Activated naive CD4-positive, alpha-beta T cell (primary cell): ENCODE measurements at places on chromosomes 2 and 18.

GRCh38 chr18:9766740-9767139 lies 58.6 kb downstream of the RAB31 start:
- no peak for DNase-seq

DNA sequence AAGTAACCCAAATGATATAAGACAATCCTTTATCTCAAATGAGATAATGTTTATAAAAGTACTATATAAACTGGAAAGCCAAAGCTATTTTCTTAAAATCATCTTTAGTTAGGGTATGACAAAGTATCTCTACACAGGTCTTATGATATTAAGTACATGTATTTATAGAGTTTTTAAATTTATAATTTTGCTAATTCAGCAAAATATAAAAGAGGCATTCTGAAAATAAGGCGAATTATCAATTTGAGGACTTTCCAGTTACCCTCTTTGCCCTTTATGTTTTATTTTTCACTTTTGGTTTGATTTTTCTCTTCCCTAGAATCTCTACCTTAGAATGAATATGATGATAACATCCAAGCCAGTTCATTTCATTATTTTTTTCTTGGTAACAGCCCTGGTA lies 115.2 kb downstream of the ZNF521 start:
- no peak for DNase-seq

- DNase-seq, result no peak
Observed at GRCh38 chr2:170887496-170887895, 41.6 kb upstream of the GORASP2 start.

GRCh38 chr2:199329466-199329865 lies 128.3 kb downstream of the SATB2 start:
- DNase-seq, result no peak

- DNase-seq, result no peak
Observed at GRCh38 chr2:54648256-54648655, 75.2 kb upstream of the EML6 start.

GRCh38 chr18:44715245-44715644 lies 34.6 kb downstream of the SETBP1 start:
- DNase-seq, result no peak

GRCh38 chr18:62716619-62717168 lies 1.4 kb downstream of the PHLPP1 start:
- peak; percentile 23 for DNase-seq

DNA sequence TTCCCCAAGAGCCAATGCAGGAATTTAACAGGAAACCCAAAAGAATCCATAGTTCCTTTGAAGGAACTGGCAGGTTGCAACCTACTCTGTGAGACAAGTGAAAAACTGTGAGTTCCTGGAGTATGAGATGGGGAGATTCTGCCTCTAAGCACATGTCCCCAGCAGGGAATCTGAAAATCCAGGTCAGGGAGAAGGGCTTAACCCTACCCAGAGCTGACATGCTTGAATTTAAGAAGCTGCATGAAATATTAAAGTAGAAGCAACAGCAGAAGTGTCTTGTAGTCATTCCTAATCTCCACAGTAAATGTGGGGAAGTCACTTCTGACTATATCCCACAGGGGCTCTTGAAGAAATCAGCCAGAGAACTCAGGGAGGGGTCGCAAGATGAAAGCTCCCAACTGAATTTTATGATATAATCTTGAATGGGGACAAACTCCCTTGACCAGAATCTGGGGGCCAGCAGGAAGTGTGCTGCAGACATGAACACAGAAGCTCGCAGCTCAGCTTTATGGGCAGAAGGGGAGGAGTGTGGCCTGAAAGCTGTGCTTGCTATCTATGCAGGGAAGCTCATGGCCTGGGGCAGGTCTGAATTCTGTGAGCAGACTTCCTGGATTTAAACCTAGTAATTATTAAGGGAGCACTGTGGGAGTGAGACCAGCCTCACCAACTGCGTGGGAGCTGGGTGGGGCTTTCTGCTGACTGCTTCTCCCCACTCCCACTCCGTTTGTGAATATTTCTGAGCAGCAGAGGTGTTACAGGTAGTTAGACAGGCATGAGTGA lies 184.1 kb upstream of the KYNU start:
- no peak for DNase-seq

GRCh38 chr2:120779781-120780283 lies 44.2 kb downstream of the GLI2 start:
- DNase-seq, result no peak

GRCh38 chr18:50138181-50139064 lies 56.5 kb downstream of the MYO5B start:
- DNase-seq, result no peak

GRCh38 chr2:176924909-176925534 lies 287.6 kb upstream of the HNRNPA3 start:
- DNase-seq, result no peak

DNA sequence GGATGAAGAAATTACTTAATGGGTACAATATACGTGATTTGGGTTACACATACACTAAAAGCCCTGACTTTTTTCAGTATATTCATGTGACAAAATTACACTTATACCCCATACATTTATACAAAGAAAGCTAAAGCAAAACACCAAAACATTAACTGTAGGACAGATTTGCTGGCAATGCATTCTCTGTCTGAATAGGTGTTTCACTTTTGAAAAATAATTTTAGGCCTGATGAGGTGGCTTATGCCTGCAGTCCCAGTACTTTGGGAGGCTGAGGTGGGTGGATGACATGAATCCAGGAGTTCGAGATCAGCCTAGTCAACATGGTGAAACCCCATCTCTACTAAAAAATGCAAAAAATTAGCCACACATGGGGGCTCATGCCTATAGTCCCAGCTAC lies 301.5 kb upstream of the FAM98A start:
- no peak for DNase-seq

DNA sequence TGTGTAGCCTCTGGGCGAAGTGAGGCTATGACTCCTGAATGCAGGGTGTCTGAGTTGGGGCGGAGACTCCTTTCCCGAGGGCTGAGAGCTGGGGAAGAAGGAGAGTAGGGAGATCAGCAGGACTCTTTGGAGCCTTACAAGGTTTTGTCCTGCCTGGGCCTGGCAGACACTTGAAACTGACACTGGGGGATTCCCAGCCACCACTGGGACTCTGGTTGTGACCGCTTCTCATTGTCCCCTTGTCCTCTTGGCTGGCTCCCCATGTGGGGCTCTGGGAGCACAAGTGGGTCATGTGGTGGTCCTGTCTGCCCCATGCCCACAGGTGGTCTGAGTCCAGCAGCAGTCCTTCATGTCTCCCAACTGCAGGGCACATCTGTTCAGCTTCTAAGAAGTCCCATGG lies 78.2 kb upstream of the MGAT4A start:
- DNase-seq, result no peak

DNA sequence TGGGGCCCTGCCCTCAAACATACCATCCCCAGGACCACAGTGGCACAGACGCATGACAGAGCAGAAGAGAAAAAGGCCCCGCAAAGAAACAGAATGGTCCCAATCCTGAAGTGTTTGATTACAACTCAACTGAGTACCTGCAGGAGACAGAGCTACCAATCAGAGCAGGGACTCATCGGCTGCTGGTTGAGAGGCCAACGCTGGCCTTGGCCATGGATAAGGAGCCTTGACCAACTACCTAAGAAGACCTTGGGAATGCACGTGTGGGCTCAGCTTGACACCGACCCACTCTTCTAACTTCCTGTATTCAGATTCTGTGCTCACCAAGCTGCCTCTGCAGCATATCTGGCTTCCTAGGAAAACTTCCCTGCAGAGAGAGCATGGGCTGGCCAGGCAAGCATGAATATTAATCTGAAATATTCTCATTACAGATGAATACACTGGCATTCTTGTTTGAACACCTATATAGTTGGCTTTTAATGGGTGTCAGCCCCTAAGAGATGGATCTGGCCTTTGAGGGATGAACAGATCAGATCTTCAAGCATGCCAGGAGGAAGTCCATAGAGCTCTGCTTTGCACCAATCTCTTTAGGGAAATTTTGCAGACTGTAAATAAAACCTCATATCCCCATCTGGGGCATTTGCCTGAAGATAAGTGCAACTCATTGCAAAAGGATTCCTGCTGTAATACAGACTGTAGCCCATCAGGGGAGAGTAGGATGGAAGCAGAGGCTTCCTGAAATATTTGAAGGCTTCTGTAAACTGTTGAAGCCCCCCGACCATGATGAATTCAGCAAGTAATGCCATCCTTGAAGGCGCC lies 135.4 kb downstream of the BCL2 start:
- DNase-seq, result no peak

- DNase-seq, result no peak
Observed at GRCh38 chr18:46141199-46141598, 37.0 kb downstream of the HAUS1 start.

- no peak for DNase-seq
Observed at GRCh38 chr2:121202541-121203310, 82.3 kb downstream of the TFCP2L1 start.

DNA sequence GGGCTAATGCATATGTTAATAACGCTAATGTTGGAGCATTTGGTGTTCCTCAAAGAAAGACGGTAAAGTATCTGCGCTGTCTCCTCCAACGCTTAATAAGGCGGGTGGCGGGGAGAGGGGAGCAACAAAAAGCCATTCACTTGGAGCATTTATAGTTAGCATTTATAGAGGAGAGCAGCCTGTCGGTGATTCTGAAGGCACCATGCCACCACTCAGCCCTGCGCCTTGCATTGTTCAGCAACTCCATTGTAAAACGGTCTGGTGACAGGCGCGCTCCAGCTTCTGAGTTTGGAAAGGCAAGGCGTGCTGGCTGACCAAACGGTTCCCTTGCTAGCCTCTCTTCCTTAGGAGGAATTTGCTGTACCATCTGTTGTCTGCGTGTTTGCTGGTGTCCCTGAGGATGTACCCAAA lies 83.9 kb downstream of the LYPD1 start:
- DNase-seq, result no peak

- DNase-seq, result no peak
Observed at GRCh38 chr2:109391243-109391642, 222.5 kb downstream of the SEPTIN10 start.

DNA sequence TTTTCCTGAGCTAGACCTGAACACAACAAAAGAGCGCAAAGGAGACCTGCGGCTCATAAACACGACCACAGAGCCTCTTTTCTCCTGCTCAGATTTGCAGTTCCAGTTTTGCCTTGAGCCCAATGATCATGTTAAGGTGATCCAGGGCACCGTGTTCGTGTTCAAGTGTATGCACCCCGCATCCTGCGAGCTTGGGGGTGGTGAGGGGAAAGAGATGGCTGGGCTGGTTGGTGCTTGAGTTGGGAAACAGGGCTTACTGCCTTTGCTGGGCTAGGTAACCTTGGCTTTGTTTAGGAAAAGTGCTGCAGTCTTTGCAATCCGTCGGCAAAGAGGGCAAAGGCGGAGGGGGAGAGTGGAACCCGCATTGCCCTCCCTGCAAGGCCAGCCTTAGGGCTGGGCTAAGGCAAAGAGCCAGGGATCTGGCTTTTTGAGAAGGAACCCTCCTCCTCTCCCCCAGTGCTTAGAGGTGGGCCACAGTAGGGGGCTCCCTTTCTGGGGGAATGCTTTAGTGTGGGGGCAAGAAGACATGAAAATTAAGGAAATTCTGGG lies 1.3 kb downstream of the HOXD10 start:
- DNase-seq, result no peak

- DNase-seq, result no peak
Observed at GRCh38 chr2:69242651-69243051, 144.4 kb downstream of the GFPT1 start.

DNA sequence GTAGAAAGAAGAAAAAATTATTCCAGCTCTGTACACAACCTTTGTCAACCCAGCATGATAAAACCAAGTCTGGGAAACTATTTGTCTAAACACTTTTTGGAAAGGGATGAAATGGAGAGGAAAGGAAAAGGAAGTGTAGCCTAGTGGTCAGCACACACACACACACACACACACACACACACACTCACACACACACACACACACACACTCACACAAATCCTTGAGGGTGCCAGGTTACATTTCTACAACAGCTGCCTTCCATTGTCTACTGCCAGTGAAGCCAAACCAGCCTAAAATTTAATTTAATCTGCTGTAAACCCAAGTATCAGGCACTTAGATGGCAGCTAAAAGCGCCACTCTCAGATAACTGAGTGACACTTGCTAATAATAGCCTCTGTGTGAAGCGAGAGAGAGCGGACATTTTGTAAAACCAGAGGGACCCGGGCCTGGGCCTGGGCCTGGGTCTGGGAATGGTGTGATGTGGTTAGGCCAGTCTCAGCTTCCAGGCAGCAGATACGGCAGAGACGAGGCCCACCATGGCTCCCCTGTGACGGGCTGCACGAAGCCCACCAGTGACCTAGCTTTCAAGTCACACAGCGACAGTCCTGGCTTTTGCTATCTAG lies 32.4 kb downstream of the BCL11A start:
- no peak for DNase-seq
